NCI-H1694 treated with DMSO at 0.1 percent for 48 hours (cell line): ENCODE measurements at places on chromosomes 12 and 14.

GRCh38 chr12:47223848-47224213 lies 144.1 kb upstream of the AMIGO2 start:
- no peak for DNase-seq

DNA sequence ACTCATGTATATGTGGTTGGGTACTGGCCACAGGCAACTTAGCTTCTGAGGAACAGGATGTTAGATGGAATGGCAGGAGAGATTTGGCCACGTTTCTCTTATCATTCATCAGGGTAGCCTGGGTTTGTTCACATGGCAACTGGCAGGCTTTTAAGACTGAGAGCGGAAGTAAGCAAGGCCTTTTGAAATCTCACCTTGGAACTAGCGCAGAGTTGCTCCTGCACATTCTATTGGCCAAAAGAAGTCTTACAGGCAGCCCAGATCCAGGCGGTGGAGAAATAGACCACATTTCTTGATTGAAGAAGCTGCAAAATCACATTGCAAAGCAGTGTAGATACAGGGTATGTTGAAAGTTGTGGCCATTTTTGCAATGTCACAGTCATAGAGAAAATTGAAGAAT lies 3.7 kb downstream of the CLEC4A start:
- no peak for DNase-seq

- no peak for DNase-seq
These were observed 207.3 kb downstream of the TTC7B start for GRCh38 chr14:90608929-90609341.

- no peak for DNase-seq
These were observed 159.1 kb downstream of the ADGRD1 start for GRCh38 chr12:131112700-131113290.

- no peak for DNase-seq
These were observed 716.1 kb downstream of the SLC16A7 start for GRCh38 chr12:60311940-60312339.

DNA sequence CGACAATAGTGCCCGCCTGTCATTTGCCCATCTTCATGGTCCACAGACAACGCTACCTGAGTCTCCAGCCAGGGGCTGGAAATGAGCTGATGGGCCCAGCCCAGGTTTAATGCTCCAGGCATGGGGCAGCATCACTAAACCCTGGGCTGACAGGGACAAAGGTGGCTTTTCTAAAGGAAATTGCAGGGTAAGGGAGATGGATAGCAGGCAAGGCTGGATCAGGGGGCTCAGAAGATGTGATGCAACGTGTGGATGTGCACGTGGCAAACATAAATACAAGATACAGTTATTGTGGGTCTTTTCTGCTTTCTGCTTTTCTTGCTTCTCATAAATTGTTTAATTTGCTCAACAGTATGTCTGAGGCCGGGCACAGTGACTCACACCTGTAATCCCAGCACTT lies 3.7 kb upstream of the MMP17 start:
- DNase-seq, result no peak

GRCh38 chr12:109760930-109761921 lies 47.6 kb downstream of the FAM222A start:
- no peak for DNase-seq

GRCh38 chr14:32728976-32729375 lies 209.7 kb upstream of the NPAS3 start:
- no peak for DNase-seq
